ENCODE measurements at places on chromosomes 16 and 17.

DNA sequence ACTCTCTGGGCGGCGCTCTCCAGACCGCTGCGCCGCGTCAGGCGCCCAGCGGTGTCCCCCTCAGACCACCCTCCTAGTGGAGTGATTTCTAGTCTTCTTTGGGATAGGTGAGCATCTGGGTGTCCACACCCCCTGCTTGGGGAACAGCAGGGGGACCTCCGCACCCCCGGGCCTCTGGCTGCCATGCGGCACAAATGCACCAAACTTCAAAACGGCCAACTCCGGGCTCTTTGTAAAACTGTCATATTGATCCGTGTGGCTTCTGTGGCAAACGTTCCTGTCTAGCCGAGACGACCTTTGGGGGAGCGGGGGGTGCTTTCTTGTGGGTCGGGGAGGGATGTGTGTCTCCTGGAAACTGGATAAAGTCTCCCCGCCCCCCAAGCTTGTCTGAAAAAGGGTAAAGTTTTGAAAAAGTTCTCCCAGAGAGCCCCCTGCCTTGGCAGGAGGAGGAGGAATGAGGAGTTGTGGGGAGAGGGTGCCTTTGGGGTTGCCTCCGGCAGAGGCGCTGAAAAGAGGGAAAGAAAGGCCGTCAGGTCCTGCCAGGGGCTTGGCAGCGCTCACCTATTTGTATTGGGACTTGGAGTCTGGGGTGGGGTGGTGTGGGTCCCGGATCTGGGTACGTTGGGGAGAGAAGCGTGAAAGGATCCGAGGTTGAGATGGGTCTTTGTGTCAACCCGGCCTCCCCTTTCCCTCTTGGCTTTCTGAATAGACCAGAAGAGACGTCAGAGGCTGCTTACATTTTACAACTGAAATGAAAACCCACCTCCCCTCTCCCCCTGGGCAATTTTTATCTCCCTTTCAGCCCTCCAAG is 2.2 kb upstream of the CHD3 start:
- DNase-seq = peak; percentile 28

DNA sequence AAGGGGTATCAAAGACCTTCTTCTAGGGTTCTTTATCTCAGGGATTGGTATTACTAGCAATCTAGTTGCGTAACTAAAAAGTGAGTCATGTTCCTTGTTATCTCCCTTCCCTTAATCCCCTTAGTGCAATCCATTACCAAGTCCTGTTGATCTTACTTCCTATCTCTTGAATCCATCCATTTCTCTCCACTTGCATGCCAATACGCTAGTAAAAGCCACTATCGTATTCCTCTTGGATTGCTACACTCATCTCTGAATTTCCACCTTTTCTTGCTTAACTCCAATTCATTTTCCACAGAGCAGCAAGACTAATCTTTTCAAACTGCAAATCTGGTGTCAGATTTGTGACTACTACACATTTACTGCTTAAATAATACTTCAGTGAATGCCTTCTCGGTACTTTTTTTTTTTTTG is 1.8 kb upstream of the ADAT1 start:
- DNase-seq = peak; percentile 24

- DNase-seq = peak; percentile 2
These were observed 206.1 kb downstream of the HAPSTR1 start for GRCh38 chr16:9297437-9298113.

DNA sequence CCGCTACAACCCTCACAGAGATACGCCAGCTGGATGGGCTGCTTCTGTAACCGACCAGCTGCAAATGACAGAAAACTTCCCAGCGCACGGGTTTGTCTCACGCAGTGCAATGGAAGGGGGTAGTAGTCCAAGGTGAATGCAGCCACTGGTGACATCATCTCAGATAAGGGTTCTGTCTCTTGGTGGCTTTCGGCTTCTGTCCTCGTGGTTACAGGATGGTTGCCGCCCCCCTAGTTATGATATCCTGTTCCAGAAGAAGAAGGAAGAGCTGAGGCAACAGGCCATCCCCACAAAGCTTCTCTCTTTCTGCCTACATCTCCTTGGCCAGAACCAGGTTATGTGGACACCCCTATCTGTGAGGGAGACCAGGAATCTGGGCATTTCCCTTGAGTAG is 40.3 kb upstream of the BAHCC1 start:
- no peak for DNase-seq

DNA sequence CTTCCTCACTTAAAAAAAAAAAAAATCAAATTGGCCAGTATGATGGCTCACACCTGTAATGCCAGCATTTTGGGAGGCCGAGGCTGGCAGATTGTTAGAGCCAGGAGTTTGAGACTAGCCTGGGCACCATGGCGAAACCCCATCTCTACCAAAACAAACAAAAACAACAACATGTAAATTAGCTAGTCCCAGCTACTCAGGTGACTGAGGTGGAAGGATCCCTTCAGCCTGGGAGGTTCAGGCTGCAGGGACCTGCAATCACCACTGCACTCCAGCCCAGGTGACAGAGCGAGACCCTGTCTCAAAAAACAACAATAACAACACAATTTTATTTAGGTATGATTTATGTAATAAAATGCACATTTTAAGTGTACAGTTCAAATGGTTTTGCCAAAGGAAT is 6.3 kb upstream of the EPOP start:
- no peak for DNase-seq

All from cardiac fibroblast (primary cell).